ENCODE measurements at places on chromosomes 5 and 9.
A peak's percentile ranks its signal among the peaks of the same experiment; 100 is the strongest.

- no peaks in the 10 kb centered on the region for H3K36me3 ChIP-seq
- DNase-seq, result no peak
- H3K4me1 ChIP-seq, result peaks cover 22% of the 10 kb centered on the region
- peak overlapping the region; percentile 87 for H3K27ac ChIP-seq
- H3K27me3 ChIP-seq, result no peaks in the 10 kb centered on the region
Observed at GRCh38 chr9:122159925-122160246, 178 bp downstream of the MORN5 start.

DNA sequence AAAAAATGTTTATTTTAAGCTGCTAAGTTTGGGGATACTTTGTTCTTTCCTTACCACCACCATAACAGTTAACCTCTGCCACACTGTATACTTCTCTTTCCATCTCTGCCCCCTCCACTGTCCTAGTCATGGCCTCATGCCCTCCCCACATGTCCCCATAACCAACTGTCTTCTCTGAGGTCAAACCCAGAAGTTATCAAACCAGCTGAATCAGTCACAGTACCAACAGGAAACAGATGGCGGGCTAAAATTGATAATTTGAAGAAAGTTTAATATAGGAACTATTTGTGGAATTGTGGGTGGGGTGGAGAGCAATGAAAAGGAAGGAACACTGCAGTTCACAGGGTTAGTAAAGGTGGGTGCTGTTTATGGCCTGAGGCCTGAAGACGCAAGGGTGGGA, 5.7 kb upstream of the DCTN4 start:
- H3K27me3 ChIP-seq, result no peaks in the 10 kb centered on the region
- H3K4me1 ChIP-seq, result no peaks in the 10 kb centered on the region
- H3K27ac ChIP-seq, result peak overlapping the region; percentile 33
- H3K4me3 ChIP-seq, result no peak overlapping the region
- no peak for DNase-seq

GRCh38 chr5:116355819-116356601, 218.6 kb downstream of the SEMA6A start:
- H3K4me3 ChIP-seq, result no peak overlapping the region
- DNase-seq, result no peak
- peak overlapping the region; percentile 48 for H3K27ac ChIP-seq
- no peaks in the 10 kb centered on the region for H3K27me3 ChIP-seq
- no peaks in the 10 kb centered on the region for H3K36me3 ChIP-seq

- no peaks in the 10 kb centered on the region for H3K27me3 ChIP-seq
- no peak overlapping the region for H3K27ac ChIP-seq
- H3K36me3 ChIP-seq, result no peaks in the 10 kb centered on the region
- DNase-seq, result no peak
- no peaks in the 10 kb centered on the region for H3K4me1 ChIP-seq
- no peak overlapping the region for H3K4me3 ChIP-seq
Observed at GRCh38 chr9:134766587-134766986, 114.0 kb upstream of the FCN2 start.

GRCh38 chr5:52356311-52356918, 431.3 kb upstream of the ITGA1 start:
- no peaks in the 10 kb centered on the region for H3K4me1 ChIP-seq
- no peaks in the 10 kb centered on the region for H3K27me3 ChIP-seq

- H3K27ac ChIP-seq, result peak overlapping the region; percentile 59
- no peak for DNase-seq
- no peaks in the 10 kb centered on the region for H3K36me3 ChIP-seq
- peaks cover 11% of the 10 kb centered on the region for H3K4me1 ChIP-seq
Observed at GRCh38 chr5:154541553-154541952, 63.5 kb upstream of the HAND1 start.

DNA sequence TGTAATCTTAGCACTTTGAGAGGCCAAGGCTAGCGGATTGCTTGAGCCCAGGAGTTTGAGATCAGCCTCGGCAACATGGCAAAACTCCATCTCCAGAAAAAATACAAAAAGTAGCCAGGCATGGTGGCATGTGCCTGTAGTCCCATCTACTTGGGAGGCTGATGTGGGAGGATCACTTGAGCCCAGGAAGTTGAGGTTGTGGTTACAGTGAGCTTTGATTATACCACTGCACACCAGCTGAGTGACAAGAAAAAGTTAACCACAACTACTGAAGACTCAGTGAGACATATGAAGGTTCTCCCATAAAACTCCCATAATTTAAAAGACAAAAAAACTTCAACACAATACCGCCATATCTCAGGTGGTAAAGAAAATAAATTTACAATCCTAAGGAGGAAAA, 98.0 kb downstream of the NR6A1 start:
- H3K4me1 ChIP-seq, result peaks cover 10% of the 10 kb centered on the region
- H3K27me3 ChIP-seq, result no peaks in the 10 kb centered on the region

- H3K27me3 ChIP-seq, result no peaks in the 10 kb centered on the region
- H3K27ac ChIP-seq, result peak overlapping the region; percentile 75
- H3K36me3 ChIP-seq, result no peaks in the 10 kb centered on the region
- H3K4me1 ChIP-seq, result no peaks in the 10 kb centered on the region
- no peak for DNase-seq
Observed at GRCh38 chr9:134213881-134214341, 49.5 kb upstream of the RNU6ATAC start.

DNA sequence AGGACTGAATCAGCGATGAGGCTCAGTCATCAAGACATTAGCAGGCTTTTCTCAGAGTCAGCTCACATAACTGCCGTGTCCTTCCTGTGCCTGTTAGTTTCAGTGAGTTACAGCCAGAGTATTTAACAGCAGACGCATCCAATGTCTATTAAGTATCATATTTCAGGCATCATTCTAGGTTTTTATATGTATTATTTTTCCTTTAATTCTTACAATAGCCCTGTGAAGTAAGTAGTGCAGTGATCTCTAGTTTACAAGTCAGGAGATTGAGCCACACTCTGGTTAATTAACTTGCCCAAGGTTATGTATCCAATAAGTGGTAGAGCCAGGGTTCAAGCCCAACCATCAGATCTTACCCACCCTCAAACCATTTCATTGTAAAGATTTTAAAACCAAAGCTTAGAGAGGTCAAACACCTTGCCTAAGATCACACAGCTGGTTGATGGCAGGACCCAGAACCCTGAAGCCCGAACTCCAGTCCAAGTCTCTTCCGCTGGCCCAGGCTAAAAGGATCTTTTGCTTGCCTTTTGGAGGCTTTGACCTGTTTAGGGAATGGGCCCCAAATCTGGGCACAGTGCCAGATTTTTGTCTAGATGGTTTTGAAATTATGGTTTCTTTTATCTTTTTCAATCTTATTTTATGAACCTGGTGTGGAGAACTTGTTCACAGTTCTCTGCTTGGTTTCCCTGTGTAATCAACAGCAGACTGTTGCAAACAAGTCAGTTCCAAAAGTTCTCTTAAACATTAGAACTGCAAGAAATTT, 261.2 kb upstream of the CLINT1 start:
- H3K36me3 ChIP-seq, result no peaks in the 10 kb centered on the region
- H3K27me3 ChIP-seq, result no peaks in the 10 kb centered on the region
- H3K27ac ChIP-seq, result no peak overlapping the region
- H3K4me1 ChIP-seq, result no peaks in the 10 kb centered on the region
- no peak overlapping the region for H3K4me3 ChIP-seq

DNA sequence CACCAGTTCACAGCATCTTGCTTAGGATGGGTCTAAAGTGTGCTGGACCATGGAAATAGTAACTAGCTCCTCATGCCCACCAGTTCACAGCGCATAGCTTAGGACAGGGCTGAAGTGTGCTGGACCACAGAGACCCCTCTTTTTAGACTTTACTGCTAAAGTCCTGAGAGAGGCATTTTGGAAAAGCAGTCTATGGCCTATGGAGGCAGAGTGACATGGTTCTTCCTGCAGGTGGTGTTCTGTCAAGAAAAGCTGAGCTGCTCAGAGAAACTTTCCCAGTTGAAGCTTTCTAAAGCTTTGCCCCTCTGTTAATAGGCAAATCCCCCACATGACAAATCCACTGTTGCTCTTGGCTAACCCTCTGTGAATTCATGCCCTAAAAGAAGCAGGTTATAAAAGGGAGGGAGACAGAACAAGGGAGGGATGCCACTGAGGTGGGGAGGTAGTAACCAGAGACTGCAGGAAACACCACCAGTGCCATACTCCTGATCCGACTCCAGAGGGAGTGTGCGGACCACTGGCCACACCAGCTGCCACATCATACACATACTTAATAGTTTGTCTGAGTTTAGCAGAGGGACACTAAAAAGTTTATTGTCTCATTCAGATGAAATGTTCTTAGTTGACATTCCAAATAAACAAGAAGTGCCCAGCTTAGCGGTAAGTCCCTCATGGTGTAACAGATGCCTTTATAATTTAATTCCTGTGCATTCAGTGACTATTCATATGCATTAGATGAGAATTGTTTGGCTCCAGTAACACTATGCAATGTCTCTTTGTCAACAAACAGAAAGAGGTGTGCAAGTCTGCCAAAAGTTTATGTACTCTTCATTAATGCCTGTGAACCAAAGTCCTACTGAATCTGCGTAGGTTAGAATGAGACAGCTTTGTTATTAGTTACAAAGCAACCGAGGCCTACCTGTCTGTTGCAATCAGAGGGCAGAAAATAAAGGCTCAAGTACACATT, 236.2 kb upstream of the NFIL3 start:
- no peak overlapping the region for H3K4me3 ChIP-seq
- H3K27me3 ChIP-seq, result no peaks in the 10 kb centered on the region
- H3K4me1 ChIP-seq, result no peaks in the 10 kb centered on the region

- peak overlapping the region; percentile 53 for H3K27ac ChIP-seq
- H3K4me3 ChIP-seq, result no peak overlapping the region
- peak; percentile 77 for DNase-seq
- no peaks in the 10 kb centered on the region for H3K36me3 ChIP-seq
- no peaks in the 10 kb centered on the region for H3K27me3 ChIP-seq
- peaks cover 36% of the 10 kb centered on the region for H3K4me1 ChIP-seq
Observed at GRCh38 chr9:124218438-124218982, 39.2 kb upstream of the NEK6 start.

DNA sequence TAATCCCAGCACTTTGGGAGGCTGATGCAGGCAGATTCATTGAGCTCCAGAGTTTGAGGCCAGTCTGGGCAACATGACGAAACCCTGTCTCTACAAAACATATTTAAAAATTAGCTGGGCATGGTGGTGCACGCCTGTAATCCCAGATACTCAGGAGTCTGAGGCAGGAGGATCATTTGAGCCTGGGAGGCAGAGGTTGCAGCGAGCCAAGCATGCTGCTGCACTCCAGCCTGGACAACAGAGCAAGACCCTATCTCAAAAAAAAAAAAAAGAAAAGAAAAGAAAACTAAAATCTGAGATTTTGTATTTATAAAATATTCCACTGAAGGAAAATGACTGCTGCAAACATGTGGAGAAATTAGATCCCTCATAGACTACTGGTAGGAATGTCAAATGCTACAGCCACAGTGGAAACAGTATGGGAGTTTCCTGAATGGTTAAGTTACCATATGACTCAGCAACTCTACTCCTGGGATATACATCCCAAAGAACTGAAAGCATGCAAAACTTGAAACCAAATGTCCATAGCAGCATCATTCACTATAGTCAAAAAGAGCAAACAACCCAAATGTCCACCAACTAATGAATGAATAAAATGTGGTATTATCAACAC, 106.1 kb downstream of the UBAP2 start:
- no peak for DNase-seq
- H3K4me1 ChIP-seq, result no peaks in the 10 kb centered on the region
- no peak overlapping the region for H3K27ac ChIP-seq
- no peak overlapping the region for H3K4me3 ChIP-seq
- H3K27me3 ChIP-seq, result no peaks in the 10 kb centered on the region

DNA sequence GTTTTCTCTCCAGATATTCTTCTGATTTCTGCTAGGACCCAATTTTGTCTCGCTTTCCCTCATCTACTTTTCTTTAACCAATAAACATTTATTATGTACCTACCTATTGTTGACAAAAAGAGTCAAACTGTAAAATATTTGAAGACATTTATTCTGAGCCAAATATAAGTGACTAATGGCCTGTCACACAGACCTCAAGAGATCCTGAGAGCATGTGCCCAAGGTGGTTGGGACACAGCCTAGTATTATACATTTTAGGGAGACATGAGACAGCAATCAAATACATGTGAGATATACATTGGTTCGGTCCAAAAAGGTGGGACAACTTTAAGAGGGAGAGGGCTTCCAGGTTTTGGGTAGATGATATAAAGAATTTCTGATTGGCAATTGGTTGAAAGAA, 191.8 kb downstream of the NXNL2 start:
- DNase-seq, result no peak
- H3K27me3 ChIP-seq, result no peaks in the 10 kb centered on the region
- no peak overlapping the region for H3K4me3 ChIP-seq
- no peaks in the 10 kb centered on the region for H3K4me1 ChIP-seq
- no peak overlapping the region for H3K27ac ChIP-seq
- no peaks in the 10 kb centered on the region for H3K36me3 ChIP-seq

DNA sequence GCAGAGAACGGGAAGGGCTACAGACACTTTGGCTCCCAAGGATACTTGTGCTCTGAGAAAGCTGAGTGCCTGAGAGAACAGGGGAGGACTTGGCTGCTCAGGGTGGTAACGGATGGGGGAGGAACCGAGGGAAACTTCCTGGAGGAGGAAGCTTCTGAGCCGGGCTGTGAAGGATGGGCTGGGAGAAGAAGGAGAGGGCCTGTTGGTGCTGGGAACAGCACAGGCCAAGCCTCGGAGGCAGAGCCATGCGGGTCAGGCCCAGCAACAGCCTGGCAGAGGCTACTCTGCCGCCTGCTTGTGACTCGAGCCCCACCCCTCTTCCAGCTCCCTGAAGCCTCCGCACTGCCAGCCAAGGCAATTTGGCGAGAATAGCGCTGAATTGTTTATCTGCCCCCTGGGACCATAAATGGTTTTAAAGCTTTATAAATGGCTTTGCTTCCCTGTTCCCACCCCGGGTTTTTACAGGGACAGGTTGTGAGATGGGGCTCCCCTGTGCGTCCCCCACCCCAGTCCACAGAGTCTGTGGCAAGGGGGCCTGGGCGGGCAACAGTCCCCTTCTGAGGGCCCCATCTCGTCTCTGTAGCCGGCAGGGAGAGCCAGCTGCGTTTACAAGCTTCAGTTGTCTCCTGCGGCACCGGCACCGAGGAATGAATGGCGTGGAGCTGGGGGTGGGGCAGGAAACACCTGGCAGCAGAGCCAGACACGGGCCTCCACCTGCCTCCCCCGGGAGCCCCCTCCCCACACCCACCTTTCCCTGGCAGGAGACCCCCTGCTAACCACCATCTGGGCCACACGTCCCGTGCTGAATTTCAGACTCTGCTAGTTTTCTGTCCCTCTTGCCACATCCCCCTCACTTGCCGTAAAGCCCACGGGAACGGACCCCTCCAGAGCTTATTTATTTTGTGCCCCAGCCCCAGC, 24.4 kb downstream of the FAM163B start:
- peaks cover 22% of the 10 kb centered on the region for H3K27me3 ChIP-seq
- peak overlapping the region; percentile 17 for H3K27ac ChIP-seq
- H3K4me1 ChIP-seq, result peaks cover 17% of the 10 kb centered on the region
- H3K36me3 ChIP-seq, result no peaks in the 10 kb centered on the region
- no peak overlapping the region for H3K4me3 ChIP-seq

Data from transverse colon (tissue), 4 donors.